ENCODE measurements at places on chromosomes 6 and 20. TPM values are rescaled to one million over a fixed set of nuclear protein-coding genes. Genes with fewer than 3 reads are reported as not detected.

Gene SIGLEC1
- not detected for total RNA-seq

Gene BEND6
- total RNA-seq = 11.7 TPM

Gene GSTA3
- not detected for total RNA-seq

Gene ADGB
- total RNA-seq = not detected

Gene OPRM1
- total RNA-seq = not detected

Gene PAK5
- not detected for total RNA-seq

Gene LINC00237
- not detected for total RNA-seq

Gene THBD
- total RNA-seq = 0.07 TPM

Measured in A172 (cell line).